A673 (cell line): ENCODE measurements at places on chromosomes 3 and 15.
A peak's percentile ranks its signal among the peaks of the same experiment; 100 is the strongest.

DNA sequence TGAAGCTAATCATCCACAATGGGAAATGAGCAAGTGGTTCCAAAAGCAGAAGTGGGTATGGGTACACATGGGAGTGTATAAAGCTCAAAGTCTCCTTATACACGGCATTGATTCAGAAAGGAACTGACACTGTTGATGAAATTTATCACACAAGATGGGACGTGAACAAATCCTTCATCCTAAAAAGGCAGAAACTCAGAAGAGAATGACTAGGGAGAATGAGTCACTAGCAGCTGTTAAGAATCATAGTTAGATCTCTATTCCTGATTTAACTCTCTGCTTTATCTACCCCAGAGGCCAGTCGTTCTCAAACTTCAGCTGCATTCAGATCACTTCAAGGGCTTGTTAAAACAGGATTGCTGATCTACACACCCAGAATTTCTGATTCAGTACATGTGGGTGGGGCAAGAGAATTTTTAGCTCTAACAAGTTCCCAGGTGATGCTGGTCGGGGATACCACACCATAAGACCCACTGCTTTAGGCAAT, 97.7 kb upstream of the PHLDB2 start:
- peak; percentile 26 for DNase-seq

GRCh38 chr3:37963016-37963415, 27.6 kb upstream of the VILL start:
- DNase-seq, result no peak

- no peak for DNase-seq
Measured at GRCh38 chr3:21551019-21551418, 200.0 kb downstream of the ZNF385D start.

DNA sequence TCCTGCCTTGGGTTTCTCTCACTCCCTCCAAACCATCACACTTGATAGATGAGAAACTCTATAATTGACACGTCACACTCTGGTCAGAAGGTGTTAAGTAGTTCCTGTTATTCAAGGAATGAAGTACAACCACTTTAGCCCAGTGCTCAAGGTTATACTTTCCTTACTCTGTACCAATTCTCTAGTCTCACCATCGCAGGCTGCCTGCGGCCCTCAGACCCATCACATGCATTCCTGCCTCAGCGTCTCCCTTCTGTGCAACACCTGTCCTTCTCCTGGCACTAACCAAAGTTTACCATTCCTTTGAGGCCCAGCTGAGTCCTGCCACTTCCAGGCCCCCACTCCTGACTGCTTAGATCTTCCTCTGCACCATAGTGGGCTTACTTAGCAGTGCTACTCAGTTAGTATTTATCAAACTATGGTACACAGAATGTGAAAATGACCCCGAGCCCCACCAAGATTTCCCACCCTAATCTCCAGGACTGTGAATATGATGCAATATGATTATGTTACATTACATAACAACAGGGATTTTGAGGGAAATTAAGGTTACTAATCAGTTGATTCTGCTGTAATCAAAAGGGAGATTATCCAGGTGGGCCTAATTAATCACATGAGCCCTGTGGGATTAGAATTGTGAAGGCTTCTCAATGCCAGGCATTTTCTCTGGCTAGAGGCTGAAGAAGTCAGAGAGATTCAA, 36.2 kb downstream of the SPINK8 start:
- no peak for DNase-seq

DNA sequence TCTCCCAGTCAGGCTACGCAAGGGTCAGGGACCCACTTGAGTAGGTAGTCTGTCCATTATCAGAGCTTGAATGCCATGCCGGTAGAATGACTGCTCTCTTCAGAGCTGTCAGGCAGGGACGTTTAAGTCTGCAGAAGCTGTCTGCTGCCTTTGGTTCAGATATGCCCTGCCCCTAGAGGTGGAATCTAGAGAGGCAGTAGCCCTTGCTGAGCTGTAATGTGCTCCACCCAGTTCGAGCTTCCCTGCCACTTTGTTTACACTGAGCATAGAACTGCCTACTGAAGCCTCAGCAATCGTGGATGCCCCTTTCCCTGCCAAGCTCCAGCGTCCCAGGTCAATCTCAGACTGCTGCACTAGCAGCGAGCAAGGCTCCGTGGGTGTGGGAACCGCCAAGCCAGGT, 57.5 kb upstream of the SETMAR start:
- no peak for DNase-seq

DNA sequence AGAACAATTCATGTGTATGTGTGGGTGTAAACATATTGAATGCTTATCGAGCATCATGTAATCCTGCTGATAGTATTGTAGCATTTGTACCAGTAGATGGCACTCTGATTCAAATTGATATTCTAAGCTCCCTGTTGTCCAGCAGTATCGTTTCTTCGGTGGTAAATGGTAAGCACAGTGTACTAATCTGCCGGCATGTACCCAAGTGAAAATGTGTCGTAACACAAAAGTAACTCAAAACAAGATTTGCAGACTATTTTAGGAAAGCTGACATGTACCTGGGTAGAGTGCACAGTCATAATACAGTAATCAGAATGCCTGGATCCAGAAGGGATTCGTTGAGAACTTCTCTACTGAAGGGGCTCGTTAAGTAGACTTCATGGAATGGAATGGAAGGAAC, 31.7 kb upstream of the MNS1 start:
- peak; percentile 89 for DNase-seq

- DNase-seq, result no peak
Measured at GRCh38 chr3:3082234-3082924, 27.8 kb downstream of the IL5RA start.

DNA sequence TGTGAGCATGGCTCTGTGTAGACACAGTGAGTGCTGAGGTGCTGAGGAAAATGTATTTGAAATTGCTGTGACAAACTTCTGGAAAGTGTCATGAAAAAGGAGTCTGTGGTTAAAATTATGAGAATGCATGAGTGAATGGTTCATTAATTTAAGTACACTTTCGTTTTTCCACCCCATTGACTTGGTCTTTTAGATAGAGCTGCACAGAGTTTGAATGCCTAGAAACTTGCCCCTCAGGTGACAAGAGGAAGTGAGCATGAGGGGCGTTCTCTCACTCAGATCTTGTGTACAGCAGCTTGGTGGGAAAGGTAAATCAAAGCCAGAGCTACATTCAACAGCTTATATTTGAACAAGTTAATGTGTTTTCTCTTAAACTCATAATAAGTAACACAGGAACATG, 296.8 kb downstream of the WDR72 start:
- no peak for DNase-seq

DNA sequence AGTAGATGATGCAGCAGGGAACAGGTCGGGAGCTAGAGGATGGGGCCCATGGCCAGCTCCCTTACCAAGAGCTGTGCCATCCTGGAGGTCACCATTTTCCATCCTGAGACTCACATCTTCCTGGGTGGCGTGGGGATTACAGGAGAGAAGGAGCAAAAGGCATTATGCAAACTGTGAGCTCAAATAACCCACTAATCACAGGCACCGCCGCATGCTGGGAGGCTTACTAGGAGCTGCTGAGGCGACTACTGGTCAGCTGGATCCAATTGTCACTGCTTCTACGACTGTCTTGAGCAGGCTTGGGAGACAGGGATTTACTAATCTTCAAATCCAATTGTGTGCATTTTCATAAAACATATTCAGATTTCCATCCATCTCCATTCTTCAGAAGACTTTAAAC, 12.5 kb upstream of the KBTBD12 start:
- DNase-seq, result no peak

- no peak for DNase-seq
Measured at GRCh38 chr3:167497903-167498302, 24.1 kb upstream of the SERPINI2 start.

- no peak for DNase-seq
Measured at GRCh38 chr15:35321926-35322325, 224.0 kb downstream of the DPH6 start.

- no peak for DNase-seq
Measured at GRCh38 chr15:70477750-70478250, 285.6 kb downstream of the UACA start.

- no peak for DNase-seq
Measured at GRCh38 chr3:141271279-141272030, 39.8 kb downstream of the PXYLP1 start.

- DNase-seq, result no peak
Measured at GRCh38 chr15:79311901-79312553, 1.1 kb downstream of the TMED3 start.

- DNase-seq, result no peak
Measured at GRCh38 chr3:172279191-172279640, 169.0 kb downstream of the GHSR start.

- DNase-seq, result peak; percentile 30
Measured at GRCh38 chr3:28295898-28296490, 52.5 kb upstream of the ZCWPW2 start.

DNA sequence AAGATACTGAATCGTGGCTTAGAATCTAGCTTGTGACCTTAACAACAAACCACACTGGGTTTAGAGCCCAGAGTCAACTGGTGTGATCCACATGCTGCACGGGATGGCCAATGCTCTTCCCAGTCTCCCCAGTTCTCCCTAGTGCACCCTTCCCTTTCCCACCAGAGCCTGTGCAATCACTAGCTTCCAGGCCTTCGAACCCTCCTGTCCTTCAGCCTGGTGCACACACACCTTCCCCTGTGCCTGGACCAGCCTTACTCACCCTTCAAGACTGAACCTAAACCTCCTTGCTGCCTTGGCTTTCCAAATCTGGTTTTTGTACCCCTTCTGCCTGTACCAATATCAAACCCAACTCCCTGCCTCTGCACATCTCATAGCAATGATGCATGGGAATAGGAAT, 43.8 kb downstream of the WNT5A start:
- no peak for DNase-seq

DNA sequence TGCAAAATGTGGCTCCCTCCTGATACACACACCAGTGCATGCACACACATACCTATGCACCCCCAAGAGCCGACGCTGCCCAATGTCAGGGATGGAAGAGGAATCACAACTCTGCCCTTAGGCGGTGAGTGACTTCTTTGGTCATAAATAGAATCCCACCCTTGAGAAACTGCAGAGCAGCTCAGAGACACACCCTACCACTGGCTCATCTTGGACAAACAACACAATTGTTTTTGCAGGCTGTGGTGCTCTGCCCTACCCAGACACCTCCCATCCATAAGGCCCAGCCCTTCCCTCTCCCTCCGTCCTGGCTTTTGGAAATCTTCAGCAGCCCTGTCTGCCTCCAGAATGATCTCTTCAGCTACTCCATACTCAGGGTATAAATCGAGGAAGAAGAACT, 73.8 kb upstream of the HRH1 start:
- DNase-seq, result no peak

DNA sequence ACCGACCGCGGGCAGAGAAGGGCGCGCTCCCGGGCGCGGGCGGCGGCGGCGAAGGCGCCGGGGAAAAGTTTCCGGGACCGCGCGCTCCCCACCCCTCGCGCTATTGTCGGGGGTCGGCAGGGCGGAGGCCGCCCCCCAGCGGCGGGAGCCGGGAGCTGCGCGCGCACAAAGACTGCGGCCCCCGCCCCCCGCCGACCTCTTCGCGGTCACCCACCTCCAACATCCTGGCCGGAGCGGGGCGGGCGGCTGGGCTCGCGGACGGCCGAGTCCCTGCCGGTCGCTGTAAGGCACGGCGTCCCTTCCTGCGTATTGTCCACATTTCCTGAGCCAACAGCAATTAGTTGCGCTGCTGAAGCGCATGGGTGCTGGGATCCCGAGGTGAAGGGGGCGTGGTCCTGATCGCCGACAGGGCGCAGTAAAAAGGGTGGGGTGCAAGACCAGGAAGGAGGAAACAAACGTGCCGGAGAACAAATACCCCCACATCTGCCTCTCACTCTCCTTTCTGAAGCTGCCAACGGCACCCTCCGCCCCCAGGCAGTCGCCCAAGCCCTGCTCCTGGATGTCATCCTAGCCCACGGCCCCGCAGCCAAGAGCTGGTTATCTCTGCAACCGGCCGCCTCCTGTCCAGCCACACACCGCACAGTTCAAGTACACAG, at the start of gene TMEM44:
TSS of gene TMEM44 (minus strand) at position 71 of the 656 bp plus-strand sequence. CDS start 204 bp downstream, outside the sequence.
- DNase-seq, result peak; percentile 77

DNA sequence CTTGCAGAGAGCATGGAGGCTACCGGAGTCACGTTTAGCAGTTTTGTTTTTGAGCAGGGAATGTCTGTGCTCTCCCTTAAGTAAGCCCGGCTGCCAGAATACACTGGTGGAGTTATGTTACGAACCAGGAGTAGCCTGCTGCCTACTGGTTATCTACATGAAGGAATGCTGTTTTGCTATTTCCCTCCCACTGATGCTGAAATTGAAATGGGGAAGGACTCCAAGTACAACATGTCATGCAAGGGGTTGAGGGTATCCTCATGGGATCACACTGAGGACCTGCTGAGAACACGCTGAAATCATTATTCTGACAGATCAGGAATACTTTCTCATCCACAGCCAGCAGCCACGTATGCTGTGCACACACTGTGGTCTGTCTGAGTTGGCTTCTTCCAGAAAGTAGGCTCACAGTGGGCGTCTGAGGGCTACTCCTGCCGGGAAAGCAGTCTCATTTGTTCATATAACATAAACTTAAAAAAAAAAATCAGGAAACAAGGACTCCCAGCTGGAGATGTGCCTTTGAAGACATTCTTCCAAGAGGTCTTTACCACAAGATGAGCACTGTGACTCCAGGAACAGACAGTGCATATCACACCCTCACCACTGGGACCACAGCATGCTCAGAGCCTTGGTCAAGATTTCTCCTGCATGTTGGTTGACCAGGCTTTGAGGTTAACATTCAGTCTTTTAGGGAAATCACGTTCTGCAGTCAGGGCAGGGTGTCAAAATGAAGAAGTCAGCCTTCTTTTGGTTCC, 300.4 kb upstream of the RASGRP1 start:
- DNase-seq, result no peak

DNA sequence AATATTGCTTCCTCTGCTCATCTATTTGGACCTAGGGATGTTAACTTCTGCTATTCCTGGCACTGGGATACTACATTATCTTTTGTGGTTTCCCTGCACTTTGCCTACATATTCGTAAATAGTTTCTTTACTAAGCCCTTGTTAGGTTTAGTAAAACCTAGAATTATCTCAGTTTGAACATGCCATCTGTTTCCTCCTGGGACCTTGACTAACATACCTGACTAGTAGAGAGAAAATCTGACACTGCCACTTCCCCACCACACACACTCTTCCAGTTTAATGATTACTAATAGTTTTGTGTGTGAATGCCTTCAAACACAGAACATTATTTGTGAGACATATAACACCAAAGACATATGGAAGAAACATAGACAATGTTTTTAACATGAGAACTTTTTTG, 28.2 kb upstream of the SOX2 start:
- DNase-seq, result no peak

DNA sequence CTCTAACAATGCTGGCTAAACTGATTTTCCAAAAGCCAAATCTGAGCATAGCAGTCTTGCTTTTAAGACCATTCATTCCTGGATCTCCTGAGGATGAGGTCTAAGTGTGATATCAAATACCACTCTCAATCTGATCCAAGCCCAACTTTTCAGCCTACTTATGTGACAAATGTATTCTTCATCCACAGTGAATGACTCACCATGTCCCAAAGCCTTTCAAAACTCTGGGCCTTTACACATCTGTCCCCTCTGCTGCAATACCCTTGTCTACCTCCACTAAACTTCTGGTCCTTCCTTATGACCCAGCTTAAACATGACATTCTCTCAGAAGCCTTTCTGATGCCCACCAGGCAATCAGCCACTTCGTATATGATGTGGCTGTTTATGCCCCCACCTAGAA, 4.6 kb downstream of the ANAPC13 start:
- DNase-seq, result no peak

GRCh38 chr3:98733812-98734281, 29.3 kb upstream of the ST3GAL6 start:
- peak; percentile 10 for DNase-seq
